ENCODE measurements at places on chromosomes 3 and 15.

- DNase-seq: no peak
Observed at GRCh38 chr3:69385723-69386555, at the start of gene FRMD4B. Gene FRMD4B, minus strand, starts transcription at chr3:69386088. Its CDS starts 99 bp downstream, at chr3:69385989.

- DNase-seq: no peak
Observed at GRCh38 chr15:93332168-93332553, 243.2 kb upstream of the RGMA start.

DNA sequence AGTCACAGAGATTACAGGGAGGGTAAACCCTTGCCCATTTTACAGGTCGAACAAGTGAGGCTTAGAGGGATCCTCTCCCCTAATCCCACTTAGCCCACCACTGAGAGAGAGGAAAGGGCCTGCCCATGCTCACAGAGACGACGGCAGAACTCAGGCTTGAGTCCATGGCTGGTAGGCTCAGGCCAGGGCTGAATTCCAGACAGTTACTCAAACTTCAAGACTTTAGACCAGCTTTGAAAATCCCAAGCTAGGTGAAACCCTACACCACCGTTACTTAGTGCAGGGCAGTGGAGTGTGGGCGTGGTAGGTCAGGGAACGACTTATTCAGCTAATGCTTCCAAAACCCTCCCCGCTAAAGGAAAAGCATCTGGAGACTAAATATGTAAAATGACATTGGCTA is 16.4 kb downstream of the GRIP2 start:
- DNase-seq: no peak

DNA sequence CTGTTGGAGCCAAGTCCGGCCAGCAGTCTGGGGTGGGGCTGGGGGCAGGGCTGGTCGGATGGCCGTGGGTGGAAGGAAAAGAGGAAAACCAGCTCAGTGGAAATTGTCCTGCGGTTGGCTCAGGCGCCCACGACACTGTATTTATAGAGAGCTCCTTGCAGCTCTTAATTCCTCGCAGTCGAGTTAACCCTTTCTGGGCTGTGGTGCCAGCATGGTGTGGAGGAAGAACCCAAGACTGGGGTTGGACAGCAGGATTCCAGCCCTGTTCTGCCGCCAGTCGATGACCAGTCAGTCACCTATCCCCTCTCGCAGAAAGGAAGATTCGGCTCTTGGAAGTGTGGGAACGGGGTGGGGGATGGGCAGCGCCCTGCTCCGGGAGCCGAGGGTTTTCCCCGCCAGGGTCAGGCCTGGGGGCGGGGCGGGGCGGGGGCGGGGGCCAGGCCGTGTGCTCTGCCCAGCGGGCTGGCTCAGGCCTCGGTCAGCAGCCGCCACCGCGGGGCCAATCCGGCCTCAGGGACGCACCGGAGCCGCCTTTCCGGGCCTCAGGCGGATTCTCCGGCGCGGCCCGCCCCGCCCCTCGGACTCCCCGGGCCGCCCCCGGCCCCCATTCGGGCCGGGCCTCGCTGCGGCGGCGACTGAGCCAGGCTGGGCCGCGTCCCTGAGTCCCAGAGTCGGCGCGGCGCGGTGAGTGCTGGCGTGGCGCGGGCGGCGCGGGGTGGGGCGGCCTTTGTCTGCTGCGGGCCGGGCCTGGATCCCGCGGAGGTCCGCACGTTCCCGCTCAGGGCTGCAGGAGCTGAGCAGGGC is at the start of gene CD276:
Gene CD276 (plus strand): TSS at position 607 of the 804 bp plus-strand sequence. CDS start 15,257 bp downstream, outside the sequence.
- DNase-seq: no peak

GRCh38 chr3:194801461-194802432 is 116.1 kb downstream of the FAM43A start:
- DNase-seq: no peak

GRCh38 chr3:144409319-144409718 is 437.7 kb downstream of the DIPK2A start:
- DNase-seq: no peak

DNA sequence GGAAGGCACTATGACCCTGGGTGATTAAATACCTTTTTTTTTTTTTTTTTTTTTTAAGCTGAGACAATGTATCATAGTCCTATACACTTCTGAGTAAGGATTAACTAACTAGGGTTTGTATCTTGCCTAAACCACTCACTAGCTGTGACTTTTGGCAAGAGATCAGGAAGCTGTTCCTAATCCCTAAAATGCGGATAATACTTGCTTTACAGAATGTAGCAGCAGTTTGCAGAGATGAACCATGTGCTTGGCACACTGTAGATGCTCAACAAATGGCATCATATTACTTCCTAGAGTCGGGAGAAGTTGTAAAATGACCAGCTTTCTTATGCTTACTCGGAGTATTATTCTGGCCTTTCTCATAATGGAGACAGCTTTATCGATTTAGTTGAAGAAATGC is 25.6 kb upstream of the PYGO1 start:
- DNase-seq: no peak

Measured in stimulated activated CD8-positive, alpha-beta memory T cell treated with anti-CD3 and anti-CD28 coated beads, Interleukin-4, amount 100 ng/mL, for 1 hour (primary cell).